Activated CD8-positive, alpha-beta memory T cell treated with anti-CD3 and anti-CD28 coated beads, Interleukin-2, amount 50 U/mL, for 4 hours (primary cell): ENCODE measurements at places on chromosomes 6 and 20.

DNA sequence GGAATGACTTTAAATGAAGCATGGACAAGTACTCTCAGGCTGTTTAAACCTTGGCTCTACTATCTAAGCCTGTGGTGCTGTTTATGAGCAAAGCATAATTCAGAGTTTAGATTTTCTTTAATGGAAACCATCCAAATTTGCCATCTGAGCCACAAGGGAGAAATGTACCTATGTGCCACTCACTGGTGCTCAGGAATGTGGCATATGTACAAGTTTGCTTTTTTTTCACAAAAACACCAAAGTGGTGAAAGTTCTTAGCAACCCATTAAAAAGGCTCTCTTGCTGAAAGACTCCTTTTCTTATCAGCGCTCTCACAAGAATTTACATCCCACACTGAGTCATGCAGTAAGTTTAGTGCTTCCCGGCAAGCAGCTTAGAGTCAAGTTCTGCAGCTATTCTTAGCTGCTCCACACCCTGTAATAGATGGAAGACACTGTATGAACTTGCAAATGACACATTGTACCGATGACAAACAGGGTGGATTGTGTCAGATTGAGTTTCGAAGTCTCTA lies 57.3 kb upstream of the MLIP start:
- DNase-seq = no peak

GRCh38 chr6:20203561-20204511 lies 8.4 kb downstream of the MBOAT1 start:
- no peak for DNase-seq

GRCh38 chr20:44133424-44133823 lies 53.6 kb downstream of the JPH2 start:
- no peak for DNase-seq

DNA sequence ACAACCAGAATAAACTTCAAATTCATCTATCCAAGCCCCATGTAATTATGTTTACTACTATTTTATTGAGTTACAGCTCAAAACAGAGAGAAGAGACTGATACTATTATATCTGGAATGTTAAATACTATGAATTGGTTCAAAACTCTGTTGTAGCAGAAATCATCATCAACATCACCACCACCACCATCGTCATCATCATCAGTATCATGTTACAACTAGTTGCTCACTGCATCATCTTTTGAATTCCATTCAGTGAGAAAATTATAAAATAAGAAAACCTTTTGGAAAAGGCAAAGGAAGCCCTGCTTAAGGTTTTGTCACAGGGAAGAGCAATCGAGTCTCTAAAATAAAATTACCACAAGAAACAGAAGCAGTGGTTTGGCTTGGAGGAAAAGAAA lies 36.2 kb upstream of the THEMIS start:
- no peak for DNase-seq

DNA sequence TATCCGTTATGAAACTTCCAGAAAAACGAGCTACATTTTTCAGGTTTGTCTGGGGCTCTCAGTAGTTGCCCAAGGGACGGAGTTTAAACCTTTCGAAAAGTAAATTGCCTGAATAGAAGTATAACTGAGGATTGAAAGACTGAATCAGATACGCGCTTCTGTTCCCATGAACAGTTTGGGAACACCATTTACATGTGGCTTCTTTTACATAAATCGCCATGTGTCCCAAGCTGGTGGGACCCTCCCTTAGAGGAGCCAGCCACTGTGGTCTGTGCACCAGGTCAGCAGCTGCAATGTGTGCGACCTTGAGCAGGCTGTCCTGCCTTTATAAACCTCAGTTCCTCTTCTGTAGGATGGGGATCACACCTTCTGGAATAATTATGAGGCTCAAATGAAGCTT lies 11.0 kb downstream of the ENTPD6 start:
- DNase-seq = no peak

DNA sequence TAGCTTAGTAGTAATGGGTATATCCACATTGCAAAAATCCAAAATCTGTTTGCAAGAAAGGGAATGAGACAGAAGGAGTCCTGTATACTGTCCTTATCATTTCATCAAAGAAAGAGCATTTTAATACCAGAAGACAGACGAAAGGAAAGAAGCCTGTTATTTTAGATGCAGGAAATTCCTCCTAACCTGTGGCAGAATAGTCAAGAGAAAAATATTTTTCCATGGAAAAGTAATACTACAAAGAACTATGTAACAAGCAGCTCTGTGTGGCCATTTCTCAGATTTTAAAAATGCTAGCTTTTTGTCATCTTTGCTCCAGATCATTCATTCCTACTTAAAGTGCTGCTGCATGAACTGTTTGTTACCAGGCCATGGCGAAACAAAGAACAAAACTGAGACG lies 72.9 kb upstream of the SCP2D1 start:
- DNase-seq = no peak

GRCh38 chr6:87742106-87742505 lies 40.1 kb upstream of the AKIRIN2 start:
- no peak for DNase-seq
